Activated T-helper 1 cell treated with anti-CD3 and anti-CD28 coated beads, Interleukin-2, amount 50 U/mL, for 16 hours (primary cell): ENCODE measurements at places on chromosomes 5 and 9.

GRCh38 chr5:34834794-34835089, 4.2 kb upstream of the TTC23L start:
- DNase-seq: no peak

DNA sequence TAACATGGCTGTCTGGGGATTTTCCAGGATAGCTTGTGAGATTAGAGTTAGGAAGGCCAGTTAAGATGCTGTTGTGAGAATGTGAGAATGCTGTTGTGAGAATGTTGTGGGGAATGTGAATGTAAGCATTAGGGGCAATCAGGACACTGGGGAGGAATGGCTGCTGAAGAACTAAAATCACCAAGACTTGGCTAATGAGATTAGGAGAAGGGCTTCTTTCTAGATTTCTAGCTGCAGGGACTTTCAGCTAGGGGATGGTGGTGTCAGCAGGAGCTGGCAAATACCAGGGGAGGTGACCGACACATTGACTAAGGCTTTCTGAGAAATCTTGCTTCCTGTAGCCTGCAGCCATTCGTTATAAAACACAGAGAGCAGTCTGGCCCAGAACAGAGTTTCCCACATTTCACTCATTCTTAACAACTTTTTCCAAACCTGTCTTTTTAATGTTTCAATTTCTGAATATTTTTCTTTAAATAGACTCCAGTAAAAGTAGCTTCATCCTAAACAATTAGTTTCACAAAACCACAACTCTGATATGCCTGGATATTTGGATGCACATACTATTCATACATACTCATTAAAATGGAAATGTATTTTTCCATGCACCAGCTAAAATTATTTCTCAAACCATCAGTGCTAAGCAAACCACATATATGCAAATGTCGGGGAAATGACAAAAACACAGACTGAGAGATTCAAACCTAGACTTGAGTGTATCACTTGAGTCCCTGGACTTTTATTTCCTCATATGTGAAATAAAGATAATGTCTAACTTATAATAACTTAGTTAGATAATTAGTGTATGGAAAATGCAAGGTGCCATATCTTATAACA, 89.3 kb upstream of the TNC start:
- no peak for DNase-seq

DNA sequence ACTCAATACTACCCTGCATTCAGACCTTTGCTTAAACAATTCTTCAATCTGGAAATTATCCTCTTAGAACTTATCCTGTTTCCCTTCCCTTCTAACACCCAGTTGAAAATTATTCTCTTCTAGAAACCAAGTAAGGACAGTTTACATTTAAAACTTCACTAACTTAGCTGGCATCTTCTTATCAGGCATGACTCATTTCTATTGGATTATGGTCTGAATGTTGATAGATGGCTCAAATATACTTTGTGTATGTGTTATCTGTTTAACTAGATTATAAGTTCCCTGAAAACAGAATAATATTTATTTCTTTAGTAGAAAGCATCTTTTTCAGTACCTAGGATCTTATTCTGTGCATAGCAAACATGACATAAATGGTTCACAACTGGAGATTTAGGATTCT, 161.9 kb downstream of the PPP2R2B start:
- DNase-seq: no peak

- DNase-seq: no peak
Observed at GRCh38 chr5:658103-658502, 35.0 kb downstream of the TPPP start.
